Activated CD4-positive, alpha-beta T cell treated with anti-CD3 and anti-CD28 coated beads, Interleukin-2, Interleukin-4, amounts not matched to agents 100 ng/mL and 50 ng/mL, durations not matched to agents 16 hours and 8 hours (primary cell): ENCODE measurements at places on chromosomes 2 and 18.

- DNase-seq = peak; percentile 44
Observed at GRCh38 chr18:811182-811891, 705 bp downstream of the YES1 start.

GRCh38 chr2:136207030-136207623 is 89.2 kb upstream of the CXCR4 start:
- DNase-seq = no peak

GRCh38 chr2:56537756-56538155 is 354.0 kb downstream of the CCDC85A start:
- DNase-seq = no peak

DNA sequence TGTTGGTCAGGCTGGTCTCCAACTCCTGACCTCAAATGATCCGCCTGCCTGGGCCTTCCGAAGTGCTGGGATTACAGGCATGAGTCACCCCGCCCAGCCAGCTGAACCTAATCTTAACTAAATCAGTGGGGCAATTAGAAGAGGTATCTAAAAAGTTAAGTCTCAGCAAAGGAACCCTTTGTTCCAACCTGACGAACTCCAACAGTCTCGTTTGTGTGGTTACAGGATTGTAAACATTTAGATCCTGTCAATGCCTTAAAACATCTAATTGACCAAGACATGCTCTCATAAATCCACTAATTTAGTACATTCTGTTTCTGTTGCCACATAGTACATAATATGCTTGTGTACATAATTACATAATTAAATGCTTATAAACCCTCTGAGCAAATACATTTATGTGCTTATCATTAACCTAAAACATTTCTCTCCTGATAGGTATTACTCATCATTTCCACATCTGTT is 31.1 kb upstream of the STK39 start:
- DNase-seq = no peak

GRCh38 chr2:188416367-188416766 is 124.7 kb downstream of the GULP1 start:
- no peak for DNase-seq

GRCh38 chr18:9244376-9244775 is 90.2 kb upstream of the TWSG1 start:
- peak; percentile 39 for DNase-seq

DNA sequence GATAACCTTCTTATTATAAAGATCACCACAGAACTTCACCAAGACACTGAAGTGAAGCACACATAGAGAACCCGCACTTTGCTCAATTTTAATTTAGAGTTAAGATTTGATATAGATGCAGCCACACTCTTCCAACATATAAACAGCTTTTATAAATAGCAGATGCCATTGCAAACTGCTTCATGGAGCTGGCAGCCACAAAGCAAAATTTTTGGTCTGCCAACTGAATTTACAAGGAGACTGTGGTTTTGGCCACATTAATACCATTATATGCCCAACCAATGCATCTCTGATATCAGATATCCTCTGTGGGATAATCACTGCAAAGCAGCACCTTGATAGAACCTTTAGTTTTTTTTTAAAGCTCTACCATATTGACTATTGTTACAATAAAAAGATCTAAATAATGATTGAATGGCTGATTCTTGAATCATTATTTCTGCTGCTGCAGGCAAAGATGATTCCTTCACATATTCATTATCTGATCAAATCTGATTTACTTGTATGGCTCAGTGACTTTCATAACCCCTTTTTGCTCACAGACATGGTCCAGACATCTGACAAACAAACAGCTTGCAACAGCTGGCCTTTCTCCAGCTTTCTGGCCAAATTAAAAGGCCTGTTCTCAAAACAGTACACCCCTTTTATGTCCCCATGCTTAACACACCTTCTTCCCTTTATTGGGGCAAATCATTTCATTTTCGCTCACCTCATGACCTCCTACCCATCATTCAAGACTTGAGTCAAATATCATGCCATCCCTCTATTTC is 88.4 kb downstream of the METTL4 start:
- DNase-seq = no peak

GRCh38 chr2:41949091-41949882 is 98.5 kb upstream of the PKDCC start:
- no peak for DNase-seq

- DNase-seq = no peak
Observed at GRCh38 chr2:127576433-127577207, 41.1 kb downstream of the MYO7B start.

DNA sequence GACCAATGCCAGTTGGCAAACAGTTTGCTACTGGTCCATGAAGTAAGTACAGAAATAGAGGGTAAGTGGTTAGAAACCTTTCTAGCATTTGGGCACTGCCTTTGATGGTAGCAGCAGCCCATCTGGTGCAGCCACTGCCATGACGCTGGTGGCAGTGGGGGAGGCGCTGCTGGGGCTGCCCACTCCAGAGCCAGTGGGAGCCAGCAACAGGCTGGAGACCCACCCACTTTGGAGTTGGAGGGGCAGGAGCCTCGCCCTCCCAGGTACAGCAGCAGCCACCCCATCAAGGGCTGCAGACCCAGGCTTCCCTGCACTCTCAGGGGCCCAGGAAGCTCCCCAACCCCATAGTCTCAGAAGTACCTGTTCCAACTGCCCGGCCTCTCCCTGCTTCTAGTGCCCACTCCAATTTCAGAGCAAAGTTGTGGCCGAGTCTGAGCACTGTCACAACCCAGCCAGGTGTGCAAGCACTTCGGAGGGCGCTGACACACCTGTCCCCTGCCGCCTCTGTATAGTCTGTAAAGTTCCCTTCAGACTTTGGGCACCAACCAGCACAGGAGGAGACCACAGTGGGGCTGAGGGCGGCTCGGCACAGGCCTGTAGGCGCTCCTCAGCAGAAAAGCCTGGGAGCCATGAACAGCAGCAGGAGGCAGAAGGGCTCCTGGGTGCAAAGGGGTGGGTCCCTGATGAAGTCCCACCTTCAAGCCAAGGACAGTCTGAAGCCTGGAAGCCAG is 125.6 kb upstream of the CCDC150 start:
- DNase-seq = no peak

GRCh38 chr18:44725300-44726058 is 44.8 kb downstream of the SETBP1 start:
- DNase-seq = peak; percentile 92

DNA sequence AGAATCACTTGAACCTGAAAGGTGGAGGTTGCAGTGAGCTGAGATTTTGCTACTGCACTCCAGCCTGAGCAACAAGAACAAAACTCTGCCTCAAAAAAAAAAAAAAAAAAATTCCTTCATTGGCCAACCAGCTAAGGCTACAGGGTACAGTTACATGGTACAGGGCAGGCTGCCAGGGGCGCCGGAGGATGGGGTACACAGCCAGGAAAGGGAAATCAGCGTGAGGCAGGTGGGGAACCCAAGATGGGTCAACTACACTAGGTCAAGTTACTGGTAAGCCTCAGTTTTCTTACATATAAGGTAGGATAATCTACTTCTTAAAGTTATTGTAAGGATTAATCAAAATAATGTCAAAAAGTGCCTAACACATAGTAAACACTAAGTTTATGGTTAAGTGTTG is 142.6 kb upstream of the MSH6 start:
- no peak for DNase-seq

DNA sequence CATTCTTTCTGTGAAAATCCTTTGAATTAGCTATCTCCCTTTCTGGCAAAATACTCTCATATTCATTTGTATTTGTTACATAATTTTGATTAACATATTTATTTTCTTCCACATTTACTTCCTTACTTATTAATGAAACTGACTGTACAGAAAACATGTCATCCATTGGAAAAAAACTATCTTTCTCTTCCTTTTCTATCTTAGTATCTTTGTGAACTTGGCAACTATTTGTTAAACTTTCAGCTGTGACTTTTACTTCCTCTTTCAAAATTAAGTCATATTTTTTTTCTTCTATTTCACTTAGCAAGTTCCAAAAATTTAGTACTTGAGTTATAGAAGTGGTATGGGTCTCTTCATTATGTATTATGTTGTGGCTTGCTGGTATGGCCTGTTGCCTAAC is 2.6 kb downstream of the RAD51AP2 start:
- DNase-seq = no peak

DNA sequence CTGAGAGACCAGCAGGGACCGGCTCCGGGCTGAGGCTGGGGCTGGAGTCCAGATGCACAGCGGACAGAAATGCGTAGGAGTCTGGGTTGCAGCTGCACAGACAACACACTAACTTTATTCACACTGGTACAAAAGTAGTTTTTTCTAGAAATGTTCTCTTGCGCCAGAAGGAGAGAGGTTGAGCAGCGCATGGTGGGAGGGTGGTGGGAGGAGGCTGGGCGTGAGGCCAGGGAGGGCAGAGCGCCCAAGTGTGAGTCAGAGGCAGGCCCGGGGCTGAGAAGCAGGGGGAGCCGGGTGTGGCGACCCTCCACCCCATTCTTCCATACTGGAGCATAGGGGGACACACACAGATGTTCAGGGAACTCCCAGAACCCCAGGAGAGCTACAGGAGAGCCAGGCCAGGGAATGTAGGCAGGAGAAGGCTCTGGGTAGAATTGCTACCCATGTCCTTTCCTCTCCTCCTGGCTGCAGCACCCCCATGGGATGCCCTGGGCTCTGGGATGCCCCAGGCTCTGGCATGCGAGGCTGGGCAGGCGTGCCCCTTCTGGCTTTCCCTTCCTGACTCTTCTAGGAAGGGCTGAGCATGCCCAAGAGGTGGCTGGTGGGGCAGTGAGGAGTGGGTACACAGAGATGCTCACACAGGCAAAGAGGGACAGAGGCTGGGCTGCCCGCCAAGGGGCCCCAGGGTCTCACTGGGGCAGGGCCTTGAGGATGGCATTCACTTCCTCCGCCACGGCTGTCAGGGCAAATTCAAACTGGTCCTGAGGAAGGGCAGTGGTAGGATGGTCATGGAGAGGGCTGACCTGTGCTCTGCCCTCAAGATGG is 10.6 kb downstream of the DNAJB2 start:
- DNase-seq = no peak

- no peak for DNase-seq
Observed at GRCh38 chr2:42881732-42882131, 89.3 kb upstream of the HAAO start.

DNA sequence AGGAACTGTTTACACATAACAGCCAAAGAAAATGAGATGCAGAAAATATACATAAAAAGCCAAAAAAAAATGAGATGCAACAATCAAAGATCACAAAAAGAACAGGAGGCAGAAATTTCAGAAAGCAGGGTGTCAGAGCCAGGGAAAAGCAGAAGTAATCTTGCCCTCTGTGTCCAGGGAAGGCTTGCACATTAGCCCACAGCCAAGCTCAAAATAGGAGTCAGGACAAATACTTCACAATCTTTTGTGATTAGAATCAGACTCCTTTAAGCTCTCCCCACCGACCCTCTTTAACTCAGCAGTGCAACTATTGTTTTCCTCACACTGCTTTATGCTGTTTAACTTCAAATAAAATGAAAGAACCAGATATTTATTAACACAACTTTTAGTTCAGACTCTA is 34.6 kb downstream of the IAH1 start:
- no peak for DNase-seq

DNA sequence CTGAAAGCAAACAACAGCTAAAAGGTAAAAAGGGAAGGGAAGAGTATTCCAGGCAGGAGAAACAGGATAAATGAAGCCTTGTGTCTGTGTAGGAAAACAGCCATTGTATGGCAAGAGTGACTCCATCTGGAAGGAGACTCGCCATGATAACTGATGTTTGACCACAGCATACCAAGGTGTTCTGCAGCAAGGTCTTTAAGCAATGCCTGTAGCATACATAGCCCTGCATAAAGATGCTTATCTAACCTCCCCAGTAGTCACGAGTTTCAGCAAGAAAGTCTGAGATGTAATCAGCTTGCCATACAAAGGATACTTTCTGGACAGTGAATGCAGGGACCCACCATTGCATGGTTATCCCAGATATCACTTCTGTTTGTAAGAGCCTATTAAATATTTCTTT is 11.9 kb upstream of the CCNT2 start:
- no peak for DNase-seq

DNA sequence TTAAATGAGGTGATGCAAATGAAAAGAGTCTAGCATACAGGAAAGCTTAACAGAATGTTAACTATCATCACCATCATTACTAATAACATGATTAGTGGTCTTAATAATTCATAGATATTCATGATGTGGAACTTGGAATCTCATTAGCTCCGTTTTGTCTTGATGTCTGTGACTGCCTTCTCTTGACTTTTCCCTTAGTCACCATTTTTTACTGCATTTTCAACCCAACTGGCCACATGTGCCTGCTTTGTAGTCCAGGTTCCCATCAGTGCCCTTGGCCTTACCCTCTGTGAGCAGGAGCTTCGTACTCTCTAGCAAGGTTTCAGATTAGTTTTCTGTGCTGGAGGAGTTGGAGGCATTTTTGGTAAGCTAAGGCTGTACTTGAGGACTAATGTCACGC is 47.0 kb downstream of the RAB31 start:
- no peak for DNase-seq
